Activated T-cell treated with anti-CD3 and anti-CD28 coated beads, Interleukin-2, amount 50 U/mL, for 48 hours (primary cell): ENCODE measurements at places on chromosomes 6 and 20.

DNA sequence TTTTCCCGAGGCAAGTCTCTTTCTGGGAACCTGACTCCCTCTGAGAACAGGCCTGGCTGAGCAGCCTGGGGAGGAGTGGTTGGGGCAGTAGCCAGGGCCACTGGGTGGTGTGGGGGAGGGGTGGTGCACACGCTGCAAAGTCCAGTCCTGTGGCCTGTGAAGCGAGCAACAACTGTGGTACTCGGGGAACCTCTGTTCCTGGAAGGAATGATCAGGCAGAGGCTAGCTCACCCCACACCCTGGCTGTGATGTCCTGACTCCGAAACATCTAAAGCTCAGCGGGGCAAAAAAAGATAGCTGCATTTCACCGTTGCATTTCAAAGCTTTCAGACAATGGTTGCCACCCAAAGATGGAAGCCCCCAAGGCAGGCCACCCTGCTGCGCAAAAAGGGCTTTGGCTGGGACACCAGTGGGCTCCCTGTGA is 25.5 kb downstream of the PCK1 start:
- DNase-seq = no peak

DNA sequence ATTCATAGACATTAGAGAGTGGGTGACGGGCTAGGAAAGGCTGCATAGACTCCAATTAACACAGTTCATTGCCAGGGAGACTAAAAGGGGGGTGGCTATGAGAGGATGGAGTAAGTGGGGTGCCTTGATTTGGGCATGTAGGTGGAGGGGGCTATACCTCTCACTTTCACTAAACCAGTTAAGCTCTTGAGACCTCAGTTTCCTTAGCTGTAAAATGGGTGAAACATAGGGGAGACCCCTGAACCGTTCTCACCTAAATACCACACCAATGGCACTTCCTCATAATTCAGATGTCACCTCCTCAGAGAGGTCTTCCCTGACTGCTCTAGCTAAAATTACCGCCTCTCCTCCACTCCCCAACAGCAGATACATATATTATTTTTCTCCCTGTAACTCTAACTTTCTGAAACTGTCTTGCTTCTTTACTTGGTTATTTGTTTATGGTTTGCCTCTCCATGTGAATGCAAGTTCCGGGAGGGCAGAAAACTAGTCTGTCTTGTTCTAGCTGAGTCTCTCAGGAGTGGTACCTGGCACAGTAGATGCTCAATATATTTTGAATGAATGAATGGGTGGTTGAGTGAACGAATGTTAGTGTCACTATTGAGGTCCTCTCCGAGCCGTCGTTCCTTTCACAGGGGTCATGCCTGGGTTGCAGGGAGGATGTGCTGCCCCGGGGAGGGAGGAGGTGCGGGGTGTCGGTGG is 615 bp upstream of the EYA2 start:
- DNase-seq = no peak

- DNase-seq = no peak
Observed at GRCh38 chr6:148962854-148963515, 216.2 kb downstream of the UST start.

- no peak for DNase-seq
Observed at GRCh38 chr20:14726591-14726990, 389.2 kb upstream of the FLRT3 start.

DNA sequence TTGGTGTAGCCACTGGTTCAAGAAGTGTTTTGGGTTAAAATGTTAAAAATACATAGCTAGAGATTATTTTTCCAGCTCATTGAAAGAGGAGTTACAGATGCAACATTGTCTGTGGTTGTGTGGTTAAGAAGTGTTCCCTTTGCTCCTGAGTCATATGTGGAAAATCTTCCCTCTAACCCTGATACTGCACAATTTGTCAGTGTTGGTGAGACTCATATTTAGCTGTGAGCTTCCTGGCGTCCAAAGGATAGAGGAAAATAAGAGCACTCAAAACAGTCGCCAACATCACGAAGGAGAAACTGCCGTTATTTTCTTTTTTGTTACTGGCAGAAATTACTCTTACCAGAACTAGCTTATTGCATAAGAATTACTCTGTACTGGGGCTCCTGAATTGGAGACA is 250.4 kb downstream of the CDH4 start:
- no peak for DNase-seq

GRCh38 chr6:7880718-7881107 is 29.9 kb downstream of the TXNDC5 start:
- no peak for DNase-seq

DNA sequence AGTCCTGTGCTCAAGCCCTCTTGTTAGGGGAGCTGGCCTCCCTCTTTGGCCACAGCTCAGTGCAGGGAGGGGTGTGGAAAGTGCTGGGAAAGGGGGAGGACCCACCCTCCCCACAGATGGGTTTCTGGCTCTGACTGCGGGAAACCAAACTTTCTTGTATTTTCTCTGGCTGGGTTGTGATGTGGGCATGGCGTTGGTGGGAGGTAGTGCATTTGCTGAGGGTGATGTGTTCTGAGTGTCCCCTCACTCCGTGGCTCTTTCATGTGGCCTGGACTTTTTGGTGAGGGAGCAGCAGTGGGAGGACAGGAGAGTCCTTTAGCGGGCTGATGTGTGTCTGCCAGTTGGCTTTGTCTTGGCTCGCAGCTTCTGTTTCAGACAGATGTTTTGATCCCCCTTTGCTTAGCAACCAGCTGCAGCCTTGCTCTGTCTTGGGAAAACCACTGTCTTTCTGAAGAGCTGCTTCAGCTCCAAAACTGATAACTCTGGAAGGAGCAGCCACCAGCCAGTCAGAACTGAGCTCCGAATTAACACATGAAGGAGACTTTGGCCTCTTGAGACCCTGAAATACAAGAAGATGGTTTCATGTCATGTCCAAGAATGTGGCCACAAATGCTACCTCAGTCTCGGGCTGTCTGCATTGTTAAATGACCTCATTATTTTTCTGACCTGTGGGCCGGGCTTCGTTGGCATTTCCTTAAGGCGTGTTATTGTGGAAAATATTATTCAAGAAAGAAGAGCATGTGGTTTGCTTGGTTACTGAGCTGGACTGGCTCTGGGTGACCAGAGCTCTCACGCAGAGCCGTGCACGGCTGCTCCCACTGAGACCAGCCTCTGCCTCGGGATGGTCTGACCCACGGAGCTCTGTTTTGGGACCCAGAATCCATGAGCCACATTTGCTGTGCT is 21.5 kb downstream of the SYNJ2 start:
- peak; percentile 72 for DNase-seq

- DNase-seq = no peak
Observed at GRCh38 chr6:110682460-110682853, 132.8 kb downstream of the CDK19 start.

DNA sequence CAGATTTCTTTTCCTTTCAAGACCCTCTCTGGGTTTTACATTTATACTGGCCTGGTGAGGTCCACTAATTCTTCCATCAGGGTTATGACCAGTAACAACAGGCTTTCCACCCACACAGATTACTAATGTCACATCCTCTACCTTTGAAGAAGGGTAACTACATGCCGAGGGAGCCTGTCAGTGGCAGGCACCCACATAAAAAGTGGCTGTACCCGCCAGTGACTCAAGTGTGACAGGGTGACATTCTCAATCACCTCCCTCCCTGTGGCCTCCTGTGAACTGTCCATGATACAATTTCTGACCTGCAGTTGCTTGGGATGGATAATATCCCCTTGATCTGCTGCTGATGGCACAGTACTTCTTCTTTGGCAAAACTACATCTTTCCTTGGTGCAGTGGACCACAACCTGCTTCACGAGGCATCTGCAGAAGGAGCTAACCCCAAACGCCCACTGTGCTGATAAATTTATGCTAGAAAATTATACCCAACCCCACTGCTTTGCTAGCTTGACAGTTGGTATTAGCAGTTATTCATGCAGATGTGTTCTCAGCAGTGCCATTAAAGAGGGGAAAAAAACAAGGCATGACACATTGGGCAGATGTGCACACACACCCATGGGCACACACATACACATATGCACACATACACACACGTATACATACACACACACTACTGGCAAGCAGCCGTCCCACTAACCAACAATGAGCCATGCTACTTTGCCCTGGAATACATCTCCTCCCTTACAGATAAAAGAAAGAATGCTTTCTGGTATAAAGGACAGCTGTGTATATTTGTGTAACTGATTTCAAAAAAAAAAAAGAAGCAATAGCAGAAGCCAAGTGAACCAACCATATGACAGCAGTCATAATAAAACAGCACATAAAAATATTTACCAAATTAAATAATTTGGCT is 20.8 kb downstream of the GFOD1 start:
- peak; percentile 70 for DNase-seq

- no peak for DNase-seq
Observed at GRCh38 chr6:136244061-136244616, 6.0 kb downstream of the MTFR2 start.

DNA sequence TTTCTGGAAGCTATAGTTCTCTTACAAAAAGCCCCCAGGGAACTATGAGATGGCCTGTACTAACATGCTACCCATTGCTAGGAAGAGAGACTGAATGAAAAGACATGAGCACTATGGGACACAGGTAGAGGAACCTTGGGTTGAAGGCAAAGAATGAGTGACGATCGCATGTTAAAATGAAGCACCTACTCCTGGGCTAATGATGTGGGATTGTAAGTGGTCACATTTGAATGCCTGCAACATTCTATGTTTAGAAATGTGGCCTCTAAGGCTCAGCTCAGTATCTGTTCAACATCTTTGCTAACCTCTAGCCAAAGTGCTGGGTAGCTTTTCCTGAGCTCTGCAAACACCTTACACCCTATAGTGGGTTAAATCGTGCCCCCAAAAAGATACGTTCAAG is 5.2 kb upstream of the ZC3H12D start:
- DNase-seq = no peak

GRCh38 chr6:17032988-17033634 is 68.7 kb upstream of the STMND1 start:
- no peak for DNase-seq

GRCh38 chr20:49338061-49338460 is 60.2 kb upstream of the ZNFX1 start:
- DNase-seq = no peak

- DNase-seq = peak; percentile 74
Observed at GRCh38 chr6:36130667-36131510, 576 bp downstream of the MAPK13 start.

DNA sequence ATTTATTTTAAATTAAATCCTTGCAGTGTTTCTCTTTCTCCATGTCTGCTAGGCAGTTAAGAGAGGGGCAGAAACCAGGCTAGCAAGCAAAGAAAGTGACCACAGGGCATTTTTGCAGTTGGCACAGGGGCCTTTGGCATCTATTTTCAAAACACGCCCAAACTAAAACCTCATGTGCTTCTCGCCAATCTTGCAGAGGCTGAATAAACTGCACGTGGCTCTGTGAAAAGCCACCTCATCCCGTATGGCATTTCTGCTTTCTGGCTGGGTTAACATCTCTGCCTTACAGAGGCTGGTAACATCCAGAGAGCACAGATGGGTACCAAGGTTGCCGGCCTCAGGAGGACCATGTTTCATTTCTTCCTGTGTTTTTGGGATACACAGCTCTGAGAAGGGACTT is 54.6 kb downstream of the GJA10 start:
- peak; percentile 18 for DNase-seq

DNA sequence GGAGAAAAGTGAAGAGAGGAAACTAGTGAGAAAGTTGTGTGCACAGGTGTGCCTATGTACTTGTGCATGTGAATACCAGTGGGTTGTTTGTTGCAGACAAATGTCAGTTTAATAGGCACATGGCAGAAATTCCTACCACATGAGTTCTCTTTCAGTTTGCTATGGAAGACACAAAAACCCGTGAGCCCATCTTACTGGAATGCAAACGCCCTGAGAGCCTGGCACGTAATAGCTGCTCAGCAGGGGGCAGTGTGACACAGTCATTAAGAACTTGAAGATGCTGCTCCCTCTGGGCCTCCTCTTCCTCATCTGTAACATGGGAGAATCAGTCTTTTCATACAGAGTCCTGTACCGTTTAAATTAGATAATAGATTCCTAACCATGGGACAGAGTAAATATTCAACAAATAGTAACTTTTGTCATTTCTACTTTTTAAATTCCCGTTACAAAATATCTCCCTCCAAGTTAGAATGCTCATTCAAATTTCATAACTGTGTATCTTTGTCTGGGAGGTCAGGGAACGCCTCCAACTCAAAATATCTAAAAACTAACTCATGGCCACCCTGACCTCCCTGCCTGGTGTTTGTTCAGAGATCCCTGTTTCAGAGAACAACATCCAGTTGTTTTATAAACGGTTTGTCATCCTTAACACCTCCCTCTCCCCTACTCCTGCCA is 802.9 kb downstream of the MAFB start:
- no peak for DNase-seq

DNA sequence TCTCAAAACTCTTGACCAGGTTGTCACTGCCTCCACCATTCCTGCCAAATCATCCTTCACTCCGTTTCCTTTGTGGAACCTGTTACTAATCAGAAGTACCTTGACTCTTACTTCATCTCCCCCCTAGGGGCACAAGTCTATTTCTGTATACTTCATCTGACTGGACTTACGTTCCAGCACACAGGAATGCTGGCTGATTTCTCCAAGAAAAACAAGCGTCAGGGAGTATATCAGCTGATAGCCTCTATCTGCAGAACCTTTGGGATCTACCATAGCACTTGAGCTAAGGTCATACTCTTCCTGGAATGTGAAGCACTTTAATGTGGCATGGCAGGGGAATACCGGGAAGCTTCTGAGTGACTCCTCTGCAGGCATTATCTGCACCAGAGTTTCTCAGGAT is 178.1 kb upstream of the MOCS1 start:
- no peak for DNase-seq

DNA sequence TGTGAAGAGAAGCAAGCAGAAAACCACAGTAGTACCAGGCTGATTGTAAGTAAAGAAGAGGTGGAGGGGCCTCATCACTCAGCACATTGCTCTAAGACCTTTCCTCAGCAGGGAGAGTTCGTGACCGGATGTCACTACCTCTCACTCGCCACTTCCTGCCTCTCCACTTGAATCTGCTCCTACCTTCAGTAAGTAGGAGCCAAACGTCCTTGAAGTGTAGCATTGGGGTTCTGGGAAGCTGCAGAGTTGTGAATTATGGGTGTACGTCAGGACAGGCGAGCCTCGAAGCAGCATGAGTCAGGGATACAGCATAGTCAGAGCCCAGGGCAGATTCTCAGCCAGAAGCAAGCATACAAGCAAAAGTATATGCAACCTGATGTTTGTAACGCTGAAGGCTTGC is 224.9 kb downstream of the PHACTR1 start:
- no peak for DNase-seq

DNA sequence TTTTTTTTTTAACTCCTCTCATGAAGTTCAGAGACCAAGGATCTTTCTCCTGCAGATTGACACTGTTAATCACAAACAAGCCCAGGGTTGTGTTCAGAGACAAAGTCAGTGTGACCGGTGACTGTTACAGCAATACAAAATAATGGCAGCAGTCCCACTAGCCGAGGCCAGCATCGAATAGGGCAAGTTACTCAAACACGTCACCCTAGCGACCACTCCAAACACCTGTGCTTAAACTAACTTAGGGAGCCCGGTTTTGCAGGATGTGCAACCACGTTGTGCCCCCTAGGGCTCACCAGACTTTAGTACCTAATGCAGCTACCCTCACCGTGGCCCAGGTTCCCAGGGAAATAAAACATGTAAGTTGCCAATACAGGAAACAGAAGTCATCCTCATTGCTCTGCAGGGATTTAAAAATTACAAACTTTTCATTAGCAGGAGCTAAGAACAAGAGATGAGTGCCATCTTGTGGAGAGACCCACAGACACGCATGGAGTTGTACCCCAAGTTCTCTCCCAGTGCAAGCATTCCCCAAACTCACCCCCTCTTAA is 38.1 kb downstream of the FAM50B start:
- DNase-seq = no peak

- no peak for DNase-seq
Observed at GRCh38 chr6:7202950-7203349, 95.2 kb downstream of the RREB1 start.

GRCh38 chr6:6694825-6695624 is 106.5 kb downstream of the LY86 start:
- DNase-seq = no peak
